SHP77 treated with DMSO at 0.1 percent for 48 hours (cell line): ENCODE measurements at places on chromosomes 1 and 21.

DNA sequence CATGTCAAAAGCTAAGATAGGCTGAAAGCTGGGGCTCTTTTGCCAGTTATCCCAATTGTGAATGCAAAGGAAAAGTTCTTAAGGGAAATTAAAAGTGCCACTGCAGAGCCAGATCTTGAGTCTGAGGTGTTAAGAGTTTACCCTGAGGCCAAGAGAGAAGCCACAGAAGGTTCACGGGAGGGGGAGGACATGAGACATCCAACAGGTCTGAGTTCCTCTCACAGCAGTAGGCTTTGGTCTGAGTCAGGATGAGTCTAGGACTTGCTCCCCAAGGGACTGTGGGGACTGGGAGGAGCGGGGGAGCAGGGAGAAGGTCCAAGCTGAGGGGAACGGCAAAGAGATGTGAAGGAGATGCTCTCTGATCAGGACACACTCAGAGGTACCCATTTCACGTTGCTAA lies 411.2 kb upstream of the CAMK1G start:
- DNase-seq, result no peak

GRCh38 chr1:64886877-64887276 lies 79.5 kb downstream of the JAK1 start:
- no peak for DNase-seq

- DNase-seq, result no peak
Observed at GRCh38 chr21:42614811-42615351, 38.5 kb upstream of the PDE9A start.

DNA sequence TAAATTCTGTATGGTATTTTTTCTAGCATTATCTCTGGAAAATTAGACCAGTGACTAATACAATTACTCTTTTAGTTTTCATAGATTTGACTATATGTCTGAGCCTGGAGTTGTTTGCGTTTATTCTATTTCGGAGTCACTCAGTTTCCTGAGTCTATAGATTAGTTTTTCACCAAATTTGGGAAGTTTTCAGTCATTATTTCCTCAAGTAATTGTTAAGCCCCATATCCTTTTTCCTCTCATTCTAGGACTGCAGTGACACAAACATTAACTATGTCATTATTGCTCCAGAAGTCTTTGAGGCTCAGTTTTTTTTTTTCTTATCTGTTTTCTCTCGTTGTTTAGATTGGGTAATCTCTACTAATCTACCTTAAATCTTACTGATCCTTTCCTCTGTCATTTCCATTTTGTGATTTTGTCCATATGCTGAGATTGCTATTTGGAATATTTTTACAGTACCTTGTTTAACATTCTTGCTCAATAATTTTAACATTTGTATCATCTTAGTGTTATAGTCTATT lies 886.2 kb downstream of the LTN1 start:
- no peak for DNase-seq

GRCh38 chr1:19153169-19153568 lies 56.9 kb downstream of the UBR4 start:
- no peak for DNase-seq

DNA sequence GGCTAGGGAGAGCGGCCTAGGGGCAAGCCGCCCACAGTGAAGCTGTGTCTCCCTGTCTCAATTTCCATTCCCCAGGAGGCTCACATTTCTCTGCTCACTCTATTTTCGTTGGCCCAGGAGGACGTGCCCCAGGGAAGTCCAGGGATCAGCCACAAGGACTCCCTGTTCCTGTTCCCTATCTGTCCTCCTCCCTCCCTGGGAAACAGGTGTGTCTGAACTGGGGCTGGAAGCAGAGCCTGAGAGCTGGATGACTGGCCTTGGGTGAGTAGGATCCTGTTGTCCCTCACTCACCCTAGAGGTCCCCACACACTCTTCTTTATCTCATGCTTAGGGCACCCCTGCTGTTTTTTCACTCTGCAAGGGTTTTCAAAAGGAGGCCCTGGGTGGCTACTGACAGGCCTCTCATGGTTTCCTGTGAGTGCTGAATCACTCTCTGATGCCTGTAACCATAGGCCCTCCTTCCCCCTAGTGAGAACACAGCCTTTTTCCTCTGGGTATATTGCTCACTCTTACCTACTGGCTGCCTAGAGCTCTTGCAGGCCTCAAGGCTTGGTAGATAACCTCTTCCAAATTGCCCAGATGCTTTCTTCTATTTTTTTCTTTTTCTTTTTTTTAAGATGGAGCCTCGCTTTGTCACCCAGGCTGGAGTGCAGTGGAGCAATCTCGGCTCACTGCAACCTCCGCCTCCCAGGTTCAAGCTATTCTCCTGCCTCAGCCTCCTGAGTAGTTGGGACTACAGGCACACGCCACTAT lies 3.3 kb upstream of the UTP11 start:
- no peak for DNase-seq

GRCh38 chr1:56709269-56709880 lies 64.3 kb downstream of the PRKAA2 start:
- DNase-seq, result peak; percentile 72
